Effector CD4-positive, alpha-beta T cell (primary cell): ENCODE measurements at places on chromosomes 2 and 18.

GRCh38 chr18:7808992-7809391 is 241.9 kb downstream of the PTPRM start:
- DNase-seq = no peak

DNA sequence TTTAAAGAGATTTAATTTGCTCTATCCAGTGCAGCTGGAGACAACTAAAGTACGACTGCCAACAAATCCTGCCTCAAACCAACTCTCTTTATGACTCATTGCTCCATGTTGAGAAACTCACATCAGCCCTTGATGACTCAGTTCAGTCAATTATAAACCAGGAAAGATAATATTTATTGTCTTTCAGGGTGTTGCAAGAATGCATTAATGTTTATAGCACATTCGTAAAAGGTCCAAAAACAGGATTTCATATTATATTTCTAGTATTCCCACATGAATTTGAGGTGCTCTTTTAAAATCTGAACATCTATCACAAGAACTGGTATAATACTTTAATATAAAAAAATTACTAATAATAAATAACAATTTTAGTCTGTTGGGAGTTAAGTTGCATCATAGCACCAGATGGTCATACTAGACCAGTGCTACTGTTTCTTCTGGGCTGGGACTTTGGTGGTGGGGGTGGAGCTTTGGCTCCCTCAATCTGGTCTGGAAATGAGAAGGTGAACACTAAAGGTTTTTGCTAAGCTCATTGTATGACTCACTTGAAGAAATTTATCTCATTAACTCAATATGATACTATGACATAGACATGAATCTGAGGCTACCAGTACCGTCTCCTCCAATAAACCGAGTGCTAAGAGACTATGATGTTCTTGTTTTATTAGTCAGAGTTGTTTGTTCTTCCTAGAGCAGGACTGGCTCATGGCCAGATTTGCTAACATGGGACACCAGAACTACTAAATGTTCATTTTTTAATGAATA is 26.6 kb upstream of the MAP3K20 start:
- no peak for DNase-seq

GRCh38 chr2:201642086-201642578 is 1.2 kb downstream of the TMEM237 start:
- no peak for DNase-seq

GRCh38 chr2:27832396-27832795 is 57.8 kb downstream of the RBKS start:
- DNase-seq = no peak

GRCh38 chr2:175577368-175577970 is 396.0 kb upstream of the ATP5MC3 start:
- no peak for DNase-seq

DNA sequence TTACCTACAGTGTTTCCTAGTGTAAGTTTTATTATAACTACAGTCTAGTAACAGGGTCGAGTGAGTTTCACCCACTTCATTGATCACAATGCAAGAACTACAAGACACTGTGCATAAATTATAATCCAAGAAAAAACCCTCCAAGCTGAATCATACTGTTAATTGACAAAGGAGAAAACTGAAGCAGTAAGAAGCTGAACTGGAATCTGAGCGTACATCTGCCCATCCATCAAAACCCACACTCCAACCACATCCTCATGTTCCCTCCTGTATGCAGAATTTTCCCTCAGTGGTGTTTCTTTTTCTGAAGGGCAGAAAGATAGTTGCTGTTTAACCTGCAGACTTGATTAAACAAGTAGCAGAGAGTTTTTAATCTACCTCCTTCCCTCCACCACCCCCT is 49.5 kb upstream of the KIDINS220 start:
- no peak for DNase-seq

- DNase-seq = no peak
Observed at GRCh38 chr2:65835975-65836549, 403.7 kb upstream of the SPRED2 start.

DNA sequence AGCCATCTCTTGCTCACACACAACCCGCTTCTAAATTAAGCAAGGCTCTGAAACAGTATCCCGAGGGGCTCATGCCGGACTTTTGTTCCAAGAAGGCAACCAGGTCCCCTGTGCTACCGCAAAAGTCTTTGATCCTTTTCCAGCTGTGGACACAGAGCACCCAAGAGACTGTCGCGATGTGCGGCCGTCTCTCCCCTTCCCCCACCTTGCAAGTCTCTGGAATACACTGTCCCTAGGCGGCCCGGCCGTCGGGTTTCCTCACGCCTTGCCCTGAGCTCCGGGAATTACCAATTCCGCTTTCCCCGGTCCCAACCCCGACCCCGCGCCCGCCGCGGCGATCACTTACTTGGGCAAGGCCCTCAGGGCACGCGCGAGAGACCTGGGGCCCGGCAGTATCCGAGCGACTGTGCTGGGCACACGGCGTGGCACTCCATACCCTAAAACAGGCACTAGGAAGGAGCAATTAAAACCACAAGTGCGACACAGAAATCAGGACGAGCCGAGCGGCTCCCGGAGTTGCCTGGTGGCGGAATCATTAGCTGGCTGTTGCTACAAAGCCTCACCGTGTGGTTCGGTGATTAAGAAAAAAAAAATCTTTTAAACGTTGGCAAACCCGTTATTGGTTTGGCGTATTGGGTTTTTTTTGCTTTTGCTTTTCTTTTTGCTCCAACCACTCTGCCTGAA is 2.2 kb upstream of the DLX1 start:
- no peak for DNase-seq

DNA sequence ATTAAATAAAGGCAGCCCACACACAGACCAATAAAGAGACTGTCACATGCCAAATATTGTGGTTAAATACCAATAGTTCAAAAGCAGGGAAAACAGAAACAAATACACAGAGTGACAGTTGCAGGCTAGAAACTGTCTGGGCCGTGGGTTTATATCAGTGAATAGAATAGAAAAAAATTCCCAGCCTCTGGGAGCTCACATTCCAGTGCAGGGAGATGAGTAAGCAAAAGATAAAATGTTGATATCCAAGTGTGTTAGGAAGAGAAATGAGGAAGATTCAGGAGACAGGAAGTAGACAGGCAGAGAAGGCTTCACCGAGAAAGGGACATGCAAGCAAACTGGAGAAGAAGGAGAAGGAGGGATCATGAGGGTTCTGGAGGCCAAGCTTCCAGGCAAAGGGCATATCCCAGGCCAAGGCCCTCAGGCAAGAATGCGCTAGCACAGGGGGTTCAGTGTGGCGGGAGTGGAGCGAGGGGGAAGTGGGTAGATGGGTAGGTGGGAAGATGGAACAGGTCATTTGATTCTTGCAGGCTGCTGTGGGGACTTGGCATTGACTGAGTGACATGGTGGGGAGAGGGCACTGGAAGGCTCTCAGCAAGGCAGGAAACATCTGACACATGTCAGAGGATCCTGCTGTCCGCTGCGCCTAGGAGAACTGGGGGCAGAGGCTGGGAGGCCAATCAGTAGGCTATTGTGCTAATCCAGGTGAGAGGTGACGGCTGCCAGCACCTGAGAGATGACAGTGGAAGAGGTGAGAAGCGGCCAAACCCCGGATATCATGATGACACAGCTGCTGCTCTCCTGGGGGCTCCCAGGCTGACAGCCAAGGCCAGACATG is 89.2 kb downstream of the ZBTB7C start:
- no peak for DNase-seq

- DNase-seq = no peak
Observed at GRCh38 chr2:228426502-228427216, 245.2 kb upstream of the SPHKAP start.

DNA sequence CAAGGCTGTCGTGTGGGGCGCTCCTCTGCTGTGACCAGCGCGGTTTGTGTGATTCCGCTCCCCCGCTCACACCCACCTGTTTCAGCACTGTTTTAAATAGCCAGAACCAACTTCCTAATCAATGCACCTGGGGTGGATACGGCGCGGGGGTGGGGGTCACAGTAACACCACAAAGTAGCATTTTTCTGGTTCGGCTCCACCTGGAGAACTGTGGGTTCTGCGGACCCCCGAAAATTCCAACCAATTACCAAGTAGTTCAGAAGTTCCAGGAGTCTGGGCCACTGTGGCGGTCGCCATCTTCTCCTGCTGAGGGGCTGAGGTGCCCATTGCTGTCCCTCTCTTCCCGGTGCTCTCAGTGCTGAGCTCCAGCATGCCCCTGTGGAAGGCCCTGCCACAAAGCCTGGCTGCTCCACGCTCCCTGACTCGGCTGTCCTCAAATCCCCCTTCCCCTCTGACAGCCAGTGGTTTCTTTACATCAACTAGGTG is 79.4 kb downstream of the GFPT1 start:
- no peak for DNase-seq

DNA sequence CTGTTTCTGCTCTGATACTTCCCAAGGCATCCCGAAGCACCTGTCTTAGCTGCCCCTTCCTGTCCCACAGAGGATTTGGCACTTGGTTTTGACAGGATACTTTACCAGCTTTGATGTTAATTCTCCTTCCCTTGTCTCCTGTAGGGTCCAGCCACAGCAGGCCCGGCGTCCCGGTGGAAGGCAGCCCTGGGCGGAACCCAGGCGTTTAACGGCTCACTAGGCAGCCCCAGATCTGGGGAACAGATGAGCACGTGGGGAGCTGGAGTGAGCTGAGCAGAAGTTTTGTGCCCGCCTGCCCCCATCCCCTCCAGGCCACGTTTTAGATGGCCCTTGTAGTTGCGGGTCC is 11.4 kb downstream of the ANKRD23 start:
- no peak for DNase-seq

GRCh38 chr18:29711932-29712331 is 1330.6 kb downstream of the DSC3 start:
- DNase-seq = no peak

GRCh38 chr2:106030287-106031268 is 163.5 kb downstream of the UXS1 start:
- no peak for DNase-seq

DNA sequence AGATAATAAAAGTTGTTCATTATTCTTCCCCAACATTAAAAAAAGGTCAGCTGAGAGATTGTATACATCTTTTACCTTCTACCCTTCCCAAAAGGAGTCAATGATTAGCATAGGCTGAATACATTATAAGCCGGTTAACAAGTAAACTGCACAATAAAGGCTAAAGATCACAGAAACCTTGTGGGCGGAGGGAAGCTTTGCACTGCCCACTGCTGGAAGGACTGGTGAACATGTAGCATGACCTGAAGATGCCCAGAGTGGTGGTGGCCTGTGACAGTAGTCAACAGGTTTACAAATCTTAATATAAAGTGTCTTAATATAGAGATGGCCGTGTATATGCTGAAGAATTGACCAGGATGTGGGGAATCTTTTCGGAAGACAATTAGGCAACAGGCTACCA is 35.6 kb downstream of the ARL5A start:
- DNase-seq = no peak

GRCh38 chr2:228630786-228631185 is 449.3 kb upstream of the SPHKAP start:
- no peak for DNase-seq

DNA sequence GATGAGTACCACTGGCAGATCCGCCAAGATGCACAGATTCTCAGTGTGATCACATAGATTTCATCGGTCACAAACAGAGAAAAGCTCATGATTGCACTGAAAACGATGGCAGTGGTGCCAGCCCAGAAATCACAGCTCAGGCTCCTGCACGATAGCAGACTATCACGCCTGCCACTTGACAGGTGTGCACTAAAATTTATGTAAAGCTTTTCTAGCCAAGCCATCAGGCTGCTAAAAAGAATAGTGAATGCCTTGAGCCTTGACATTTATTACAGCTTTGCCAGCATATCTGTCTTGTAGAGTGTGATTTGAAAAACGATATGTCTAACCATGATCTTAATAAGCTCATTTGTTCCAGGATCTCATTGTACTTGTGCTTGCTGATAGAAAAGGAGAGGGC is 409.5 kb upstream of the CWC22 start:
- no peak for DNase-seq

DNA sequence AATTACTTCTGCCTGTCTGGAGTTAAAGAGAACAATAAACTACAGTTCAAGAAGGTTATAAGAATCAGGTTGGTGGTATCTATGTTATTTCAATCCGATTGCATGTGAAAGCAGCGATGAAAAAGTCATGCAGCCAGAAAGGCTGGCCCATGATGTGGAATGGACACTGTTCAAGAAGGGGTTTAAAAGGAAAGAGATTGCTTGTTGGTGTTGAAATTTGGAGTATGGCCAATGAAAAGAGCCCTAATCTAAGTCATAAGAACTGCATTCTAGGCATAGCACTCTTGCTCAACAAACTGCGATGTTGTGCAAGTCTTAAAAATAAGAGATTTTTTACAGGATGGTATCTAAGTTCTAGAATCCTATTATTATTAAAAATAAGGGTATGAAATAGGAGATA is 61.3 kb downstream of the EFEMP1 start:
- no peak for DNase-seq

DNA sequence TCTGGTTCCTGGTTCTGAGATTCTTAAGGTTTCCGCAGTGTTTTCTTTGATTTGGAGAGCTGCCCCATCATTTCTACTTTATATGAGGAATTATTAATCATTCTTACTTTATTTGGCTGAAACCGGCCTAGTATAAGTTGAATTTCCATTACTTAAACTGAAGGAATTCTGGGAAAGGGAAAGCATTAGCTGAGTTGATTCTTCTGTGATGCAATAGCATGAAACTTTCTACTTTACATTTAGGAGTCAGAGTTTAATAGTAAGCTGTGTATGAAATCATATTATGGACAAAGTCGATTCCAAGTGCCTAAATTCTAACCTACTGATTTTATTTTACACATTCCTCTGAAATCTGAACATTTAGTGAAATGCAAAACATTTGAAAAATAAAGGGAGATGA is 1269.7 kb upstream of the ZEB2 start:
- DNase-seq = no peak

- no peak for DNase-seq
Observed at GRCh38 chr2:172446474-172447063, 19.2 kb downstream of the ITGA6 start.

DNA sequence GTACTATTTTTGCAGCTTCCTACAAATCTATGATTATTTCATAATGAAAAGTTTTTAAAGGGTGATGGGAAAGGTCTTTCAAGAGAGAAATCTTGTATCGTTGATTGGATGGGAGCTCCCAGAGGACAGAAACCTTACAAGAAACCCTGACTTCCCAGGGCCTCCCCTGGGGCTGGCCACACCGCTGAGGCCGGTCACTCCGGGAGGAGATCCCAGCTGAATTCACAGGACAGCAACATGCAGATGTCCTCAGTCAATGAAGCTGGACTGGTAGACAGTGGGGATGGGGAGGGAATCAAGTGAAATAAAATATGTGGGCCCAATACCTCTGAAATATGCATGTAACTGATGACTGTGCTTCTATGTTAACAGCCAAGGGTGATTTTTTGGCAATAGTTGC is 135.6 kb downstream of the TFCP2L1 start:
- no peak for DNase-seq

DNA sequence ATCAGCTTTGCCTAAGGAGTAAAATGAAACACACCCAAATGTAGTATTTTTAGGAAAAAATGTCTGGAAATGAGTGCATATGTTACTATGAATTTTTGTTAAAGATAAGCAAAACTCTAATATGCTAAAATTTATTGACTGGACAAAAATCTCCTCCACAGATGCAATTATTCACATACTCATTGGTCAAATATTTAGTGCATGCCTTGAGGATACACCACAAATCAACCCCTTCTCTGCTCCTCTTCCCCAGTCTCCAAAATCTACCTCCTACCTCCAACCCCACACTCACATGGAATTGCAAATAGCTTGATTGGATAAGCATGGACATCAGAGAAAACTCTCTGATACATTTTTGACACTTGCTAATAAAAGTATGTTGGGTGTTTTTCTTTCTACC is 95.6 kb upstream of the CDC42EP3 start:
- DNase-seq = no peak

GRCh38 chr2:44267796-44268648 is 7.3 kb upstream of the SLC3A1 start:
- DNase-seq = no peak

GRCh38 chr2:216799873-216800431 is 59.9 kb downstream of the TNP1 start:
- DNase-seq = no peak

GRCh38 chr18:3863593-3863992 is 413.6 kb downstream of the TGIF1 start:
- DNase-seq = no peak
